ENCODE measurements at places on chromosomes 5 and 9. TPM values are rescaled to one million over a fixed set of nuclear protein-coding genes. Genes with fewer than 3 reads are reported as not detected.

The RGS7BP gene
- total RNA-seq = under 0.01 TPM

The FGF18 gene
- not detected for total RNA-seq

The USP20 gene
- 11.8 TPM for total RNA-seq

The NUTM2F gene
- not detected for total RNA-seq

The ITGA2 gene
- total RNA-seq = 17.5 TPM

The MAP3K1 gene
- 7.4 TPM for total RNA-seq
